ENCODE measurements at places on chromosomes 2 and 18.
A peak's percentile ranks its signal among the peaks of the same experiment; 100 is the strongest.

DNA sequence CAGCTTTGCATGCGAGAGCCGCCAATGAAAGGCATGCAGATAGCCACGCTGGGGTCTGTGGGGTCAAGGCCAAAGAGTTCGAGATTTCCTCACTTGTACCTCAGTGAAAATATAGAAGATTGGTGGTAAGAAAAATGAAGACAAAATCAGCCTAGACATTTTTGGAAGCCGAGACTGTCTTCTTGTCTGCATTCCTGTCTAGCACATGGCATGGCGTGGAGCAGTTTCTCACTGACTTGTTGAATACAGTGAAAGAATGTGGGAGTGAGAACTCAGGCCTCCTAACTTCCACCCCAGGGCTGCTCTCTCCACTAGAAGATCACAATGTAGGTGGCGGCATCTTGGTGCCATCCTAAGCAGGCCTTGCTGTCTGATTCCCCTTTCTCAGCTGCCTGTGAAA lies 740.8 kb upstream of the HS6ST1 start:
- DNase-seq = no peak

DNA sequence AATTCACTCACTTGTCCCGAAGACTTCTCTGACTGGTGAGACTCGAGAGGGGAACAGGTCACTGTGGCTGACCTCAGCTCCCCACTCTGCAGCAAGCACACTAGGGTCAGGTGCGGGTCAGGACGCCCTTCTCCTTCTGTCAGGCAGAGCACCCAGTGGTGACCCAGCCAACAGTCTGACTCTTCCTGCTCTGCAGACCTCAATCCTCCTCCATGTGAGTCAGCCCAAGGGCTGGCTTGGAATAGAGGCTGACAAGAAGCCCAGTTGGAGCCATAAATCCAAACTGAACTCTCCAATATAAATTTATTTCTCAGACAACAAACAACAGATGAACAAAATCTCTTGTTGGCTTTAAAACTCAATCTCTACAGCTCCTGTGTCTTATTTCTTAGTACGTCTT lies 253.1 kb downstream of the SH3BP4 start:
- DNase-seq = no peak

GRCh38 chr2:101089942-101090799 lies 61.0 kb downstream of the TBC1D8 start:
- DNase-seq = no peak

DNA sequence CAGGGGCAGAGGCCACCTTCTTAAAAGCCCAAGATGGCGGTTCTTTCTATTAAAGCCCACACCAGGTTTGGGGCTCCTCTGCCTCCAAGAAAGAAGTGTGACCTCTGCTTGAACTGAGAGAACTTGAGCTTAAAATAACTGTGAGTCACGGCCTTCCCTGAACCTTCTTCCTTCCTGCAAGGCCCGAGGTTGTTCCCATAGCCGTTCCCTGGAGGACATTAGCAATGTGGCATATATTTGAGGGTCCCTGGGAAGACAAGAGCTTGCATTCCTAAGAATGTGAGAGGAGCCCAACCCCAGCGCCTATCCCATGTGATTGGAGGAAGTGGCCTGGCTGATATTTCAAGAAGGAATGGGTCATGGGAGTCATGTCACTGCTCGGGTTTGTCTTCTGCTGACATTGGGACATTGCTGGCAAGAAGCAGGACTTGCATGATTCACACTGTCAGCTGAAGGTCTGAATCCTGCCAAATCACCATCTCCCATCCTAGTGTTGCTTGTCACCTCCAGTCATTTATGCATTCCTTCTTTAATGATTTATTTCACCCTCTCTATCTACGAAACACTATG lies 168.1 kb downstream of the TRIB2 start:
- peak; percentile 40 for DNase-seq

DNA sequence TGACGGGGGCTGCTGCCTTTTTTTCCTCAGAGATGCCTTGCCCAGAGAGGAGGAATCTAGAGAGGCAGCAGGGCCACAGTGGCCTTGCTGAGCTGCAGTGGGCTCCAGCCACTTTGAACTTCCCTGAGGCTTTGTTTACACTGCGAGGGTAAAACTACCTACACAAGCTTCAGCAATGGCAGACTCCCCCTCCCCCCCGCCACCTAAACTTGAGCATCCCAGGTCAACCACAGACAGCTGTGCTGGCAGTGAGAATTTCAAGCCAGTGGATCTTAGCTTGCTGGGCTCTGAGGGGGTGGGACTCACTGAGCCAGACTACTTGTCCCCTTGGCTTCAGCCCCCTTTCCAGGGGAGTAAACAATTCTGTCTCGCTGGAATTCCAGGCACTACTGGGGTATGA lies 11.8 kb downstream of the SYT4 start:
- no peak for DNase-seq

DNA sequence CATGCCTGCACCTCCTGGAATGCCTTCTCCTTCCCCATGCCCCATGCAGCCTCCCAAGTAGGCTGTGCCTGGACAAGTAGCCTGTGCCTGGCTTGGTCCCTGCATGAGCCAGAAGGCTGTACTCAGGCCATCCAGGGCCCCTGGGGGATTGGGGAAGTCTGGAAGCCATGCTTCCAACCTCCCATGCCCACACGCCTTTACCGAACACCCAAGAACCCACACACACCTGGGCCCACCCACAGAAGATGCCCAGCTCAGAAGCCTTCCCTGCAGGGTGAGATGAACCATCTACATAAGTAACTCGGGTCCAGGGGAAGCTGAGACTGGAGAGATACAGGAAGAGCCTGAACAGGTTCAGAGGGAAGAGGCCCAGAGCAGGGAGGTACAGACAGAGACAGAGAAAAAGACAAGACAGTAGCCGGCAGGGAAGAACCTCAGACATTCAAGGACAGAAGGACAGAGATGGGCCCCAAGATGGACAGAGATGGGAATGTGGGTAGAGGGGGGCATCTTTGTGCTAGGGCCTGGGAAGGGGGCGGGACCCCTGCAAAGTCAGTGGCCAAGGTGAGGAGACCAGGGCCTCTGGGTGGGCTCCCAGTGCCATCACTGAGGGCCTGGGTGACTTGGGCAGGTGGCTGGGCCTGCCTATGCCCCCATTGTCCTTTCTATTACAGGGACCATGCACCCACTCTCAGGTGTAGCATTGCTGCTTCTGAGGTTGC lies 4.3 kb downstream of the BIN1 start:
- DNase-seq = no peak

DNA sequence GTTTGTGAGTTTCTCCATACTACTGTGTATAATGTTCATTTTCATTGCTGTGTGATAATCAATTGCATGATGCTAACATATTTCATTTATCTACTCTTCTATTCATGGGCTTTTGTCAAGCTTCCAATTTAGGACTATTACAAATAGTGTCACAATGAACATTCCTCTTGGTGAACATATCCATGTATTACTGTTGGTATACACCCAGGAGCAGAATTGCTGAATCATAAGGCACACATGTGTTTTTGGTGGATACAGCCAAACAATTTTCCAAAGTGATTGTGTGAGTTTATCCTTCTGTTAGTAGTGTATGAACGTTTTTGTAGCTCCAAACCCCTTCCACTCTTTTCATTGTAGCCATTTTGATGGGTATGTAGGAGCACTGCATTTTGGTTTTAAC lies 101.6 kb upstream of the COPS8 start:
- DNase-seq = no peak

- no peak for DNase-seq
These were observed 45.1 kb upstream of the TBR1 start for GRCh38 chr2:161370981-161371380.

DNA sequence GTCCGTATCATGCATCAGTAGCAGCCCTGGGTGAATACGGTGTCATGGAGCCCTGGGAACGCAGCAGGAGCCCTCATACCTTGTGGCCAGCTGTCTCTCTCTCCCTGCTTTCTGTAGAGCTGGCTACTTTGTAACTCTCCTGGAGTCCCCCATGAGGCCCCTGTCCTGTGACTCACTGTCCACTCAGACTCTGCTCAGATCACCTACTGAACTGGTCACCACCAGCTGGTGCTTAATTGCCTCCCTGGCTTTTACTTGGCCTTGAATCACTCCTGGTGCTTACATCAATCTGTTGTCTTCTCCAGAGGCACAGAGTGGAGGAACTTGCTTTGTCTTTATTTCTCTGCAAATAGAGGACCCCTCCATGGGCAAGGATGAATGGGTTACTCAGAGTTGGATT lies 172.7 kb downstream of the HRH4 start:
- DNase-seq = no peak

GRCh38 chr2:159677654-159678053 lies 34.7 kb upstream of the MARCHF7 start:
- no peak for DNase-seq

GRCh38 chr18:25534401-25534800 lies 182.4 kb upstream of the ZNF521 start:
- DNase-seq = no peak

GRCh38 chr18:3960142-3960541 lies 495.0 kb downstream of the DLGAP1 start:
- no peak for DNase-seq

- no peak for DNase-seq
These were observed 110.5 kb upstream of the AGAP1 start for GRCh38 chr2:235383272-235383843.

- peak; percentile 6 for DNase-seq
These were observed 71.2 kb upstream of the COL3A1 start for GRCh38 chr2:188902901-188903491.
